ENCODE measurements at places on chromosomes 3 and 15.
A peak's percentile ranks its signal among the peaks of the same experiment; 100 is the strongest.

DNA sequence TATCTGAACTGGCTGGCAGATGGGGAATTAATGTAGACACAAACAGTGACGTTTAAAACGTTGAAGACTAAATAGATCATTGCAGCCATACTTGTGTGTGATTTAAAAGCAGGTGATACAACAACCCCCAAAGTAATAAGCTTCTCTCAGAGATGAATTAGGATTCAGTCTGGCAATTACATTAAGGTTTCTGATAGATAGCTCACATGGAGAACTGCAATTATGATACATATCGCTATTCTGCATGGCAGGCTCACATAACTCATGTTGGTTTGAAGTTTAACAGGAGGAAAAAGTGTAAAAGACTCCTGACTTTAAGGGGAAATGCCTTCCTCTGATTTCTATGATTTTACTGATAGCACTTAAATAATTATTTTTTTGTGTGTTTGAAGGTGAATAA lies 196.9 kb downstream of the CLSTN2 start:
- DNase-seq, result no peak

DNA sequence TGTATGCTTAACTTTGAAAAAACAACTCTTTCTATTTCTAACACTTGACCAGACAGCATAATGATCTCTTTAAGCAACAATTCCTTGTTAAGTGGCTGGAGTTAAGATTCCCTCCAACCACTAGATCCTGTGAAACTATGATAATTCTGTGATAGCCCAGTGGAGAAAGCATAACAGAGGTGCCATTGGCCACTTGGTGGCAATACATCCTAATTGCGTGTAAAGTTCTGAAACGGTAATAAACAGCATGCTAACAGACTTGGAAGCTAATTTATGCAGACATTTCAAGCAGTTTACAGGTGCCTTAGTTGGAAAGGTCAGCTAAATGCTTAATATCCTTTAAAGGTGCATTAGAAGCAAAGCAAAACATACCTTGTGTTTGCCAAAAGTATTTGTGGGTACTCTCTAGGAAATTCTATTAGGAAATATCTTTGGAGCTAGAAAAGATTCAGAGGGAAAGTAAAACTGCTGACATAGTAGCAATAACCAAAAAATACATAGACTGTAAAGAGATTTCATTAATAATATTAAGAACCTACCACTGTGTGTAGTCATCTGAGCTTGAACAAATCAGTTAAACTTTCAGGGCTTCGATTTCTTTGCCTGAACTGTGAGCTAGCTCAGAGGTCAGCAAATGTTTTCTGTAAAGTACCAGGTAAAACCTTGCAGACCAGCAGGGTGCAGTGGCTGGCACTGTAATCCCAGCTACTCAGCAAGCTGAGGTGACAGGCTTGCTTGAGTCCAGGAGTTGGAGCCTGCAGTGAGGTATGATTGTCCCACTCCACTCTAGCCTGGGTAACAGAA lies 19.0 kb upstream of the CSTA start:
- DNase-seq, result no peak

DNA sequence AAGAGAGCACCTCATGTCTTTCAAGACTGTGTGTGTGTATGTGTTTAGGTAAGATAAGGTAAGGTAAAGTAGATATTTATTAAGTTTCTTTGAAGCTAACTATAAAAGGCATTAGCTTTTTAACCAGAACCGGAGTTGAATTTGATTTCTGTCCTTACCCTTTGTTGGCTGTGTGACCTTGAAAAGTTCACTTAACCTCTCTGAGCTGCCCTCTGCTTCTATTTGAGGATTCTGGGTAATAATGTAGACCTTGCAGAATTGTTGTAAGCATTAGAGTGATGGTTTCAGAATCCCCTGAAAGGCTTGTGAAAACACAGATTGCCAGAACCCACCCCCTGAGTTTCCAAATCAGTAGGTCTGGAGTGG lies 21.6 kb upstream of the SACM1L start:
- DNase-seq, result no peak

- DNase-seq, result no peak
These were observed 66.6 kb downstream of the PDZRN3 start for GRCh38 chr3:73557986-73558726.

- DNase-seq, result no peak
These were observed 8.6 kb upstream of the ISG20 start for GRCh38 chr15:88630141-88630721.

DNA sequence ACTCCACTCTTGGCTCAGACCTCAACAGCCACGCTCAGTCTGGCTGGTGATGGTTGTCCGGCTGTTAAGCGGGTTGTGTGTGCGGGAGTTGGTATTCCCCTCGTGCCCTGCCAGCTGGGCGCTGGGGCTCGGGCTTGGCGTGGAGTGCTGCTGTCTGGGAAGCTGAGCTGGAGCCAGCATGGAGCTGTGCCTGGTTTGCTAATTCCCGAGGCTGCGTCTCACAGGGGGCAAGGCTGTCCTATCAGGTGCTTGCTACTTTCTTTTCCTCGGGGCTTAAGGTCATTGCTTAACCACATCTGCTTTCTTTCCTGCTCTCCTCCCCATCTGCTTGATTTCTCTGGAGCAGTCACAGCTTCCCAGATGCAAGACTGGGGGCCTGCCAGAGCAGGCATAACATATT lies 29.9 kb downstream of the PDIA5 start:
- peak; percentile 63 for DNase-seq

DNA sequence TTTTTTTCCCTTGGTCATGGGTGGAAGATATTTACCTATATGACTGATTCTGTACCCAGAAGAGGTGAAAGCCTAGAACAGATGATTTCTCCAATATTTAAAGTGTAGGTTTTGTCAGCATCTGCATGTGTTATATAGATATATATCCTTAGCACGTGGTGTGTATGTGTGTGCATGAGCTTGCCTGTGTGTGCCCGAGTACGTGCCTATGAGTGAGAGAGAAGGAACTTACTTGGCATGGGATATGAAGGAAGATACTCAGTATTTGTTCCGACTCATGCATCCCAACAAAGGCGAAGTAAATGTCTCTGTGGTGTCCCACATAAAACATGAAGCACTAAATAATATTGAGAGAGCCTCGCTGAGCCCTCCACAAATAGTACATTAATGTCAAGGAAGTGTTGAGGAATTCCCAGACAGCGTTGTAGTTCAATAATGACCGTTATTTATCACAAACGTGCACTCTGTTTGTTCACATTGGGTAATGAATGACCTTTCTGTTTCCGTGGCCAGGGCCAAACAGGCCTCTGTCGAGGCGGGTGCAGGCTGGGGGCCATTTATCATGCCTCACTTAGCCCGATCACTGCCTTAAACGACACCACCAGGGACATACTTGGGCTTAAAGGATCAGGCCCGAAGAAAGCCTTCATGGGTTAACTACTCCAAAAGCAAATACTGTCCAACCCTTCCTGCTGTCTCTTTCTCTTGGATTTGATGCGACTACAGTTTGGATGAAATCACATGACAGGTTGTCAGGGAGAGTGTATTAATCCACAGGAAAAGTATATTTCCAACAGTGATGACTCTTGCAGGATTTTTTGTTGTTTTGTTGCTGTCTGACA lies 267.7 kb downstream of the PTPRG start:
- DNase-seq, result no peak

DNA sequence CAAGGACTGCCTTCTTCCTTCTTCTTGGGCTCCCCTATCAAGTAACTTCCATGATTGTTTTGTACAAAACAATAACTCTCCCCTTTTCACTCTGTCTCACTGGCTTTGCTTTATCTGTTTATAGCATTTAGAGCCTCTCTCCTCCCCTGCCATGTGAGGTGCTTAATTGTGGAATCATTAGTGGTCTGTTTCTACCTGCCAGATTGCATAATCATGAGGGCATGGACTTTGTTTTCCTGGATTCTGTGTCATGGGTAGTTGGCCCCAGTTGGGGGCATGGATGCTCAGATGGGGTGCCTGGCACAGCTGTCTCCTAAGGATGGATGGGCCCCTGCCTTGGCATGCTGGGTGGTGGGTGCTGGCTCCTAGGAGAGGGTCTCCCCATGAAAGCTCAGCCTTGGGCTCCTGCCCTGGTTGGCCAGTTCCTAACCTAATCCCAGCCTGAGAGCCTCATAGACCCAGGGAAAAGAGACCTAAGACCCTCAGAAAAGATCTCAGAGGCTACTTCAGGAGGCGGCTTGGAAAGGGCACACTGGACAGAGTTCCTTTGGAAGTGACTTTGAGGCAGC lies 8.0 kb upstream of the CTXND1 start:
- DNase-seq, result no peak

DNA sequence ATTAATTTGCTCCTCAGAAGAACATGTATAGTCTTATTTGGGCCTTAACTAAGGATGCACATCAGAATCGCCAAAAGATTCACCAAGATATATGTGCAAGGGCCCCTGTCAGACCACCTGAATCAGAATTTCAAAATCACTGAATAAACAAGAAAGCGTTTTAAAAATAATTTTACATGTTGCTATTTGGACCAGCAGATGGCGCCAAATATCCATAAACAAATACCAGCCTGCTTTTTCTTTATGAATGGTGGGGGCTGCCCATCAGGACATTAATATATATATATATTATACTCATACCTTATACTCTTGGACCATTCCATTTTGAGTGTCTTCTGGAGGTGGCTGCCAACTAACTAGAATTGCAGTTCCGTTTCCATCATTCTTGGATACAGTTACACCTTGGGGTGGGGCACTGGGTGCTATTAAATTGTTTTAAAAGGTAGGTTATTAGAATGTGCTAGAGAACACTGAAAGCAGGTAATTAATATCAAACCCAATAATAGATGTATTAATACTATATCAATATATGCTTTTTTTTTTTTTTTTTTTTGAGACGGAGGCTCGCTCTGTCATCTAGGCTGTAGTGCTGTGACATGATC lies 1108.3 kb downstream of the ROBO1 start:
- DNase-seq, result peak; percentile 39

GRCh38 chr3:97510795-97511194 lies 253.8 kb upstream of the ARL6 start:
- DNase-seq, result no peak

GRCh38 chr3:55327131-55327920 lies 159.8 kb downstream of the WNT5A start:
- no peak for DNase-seq

DNA sequence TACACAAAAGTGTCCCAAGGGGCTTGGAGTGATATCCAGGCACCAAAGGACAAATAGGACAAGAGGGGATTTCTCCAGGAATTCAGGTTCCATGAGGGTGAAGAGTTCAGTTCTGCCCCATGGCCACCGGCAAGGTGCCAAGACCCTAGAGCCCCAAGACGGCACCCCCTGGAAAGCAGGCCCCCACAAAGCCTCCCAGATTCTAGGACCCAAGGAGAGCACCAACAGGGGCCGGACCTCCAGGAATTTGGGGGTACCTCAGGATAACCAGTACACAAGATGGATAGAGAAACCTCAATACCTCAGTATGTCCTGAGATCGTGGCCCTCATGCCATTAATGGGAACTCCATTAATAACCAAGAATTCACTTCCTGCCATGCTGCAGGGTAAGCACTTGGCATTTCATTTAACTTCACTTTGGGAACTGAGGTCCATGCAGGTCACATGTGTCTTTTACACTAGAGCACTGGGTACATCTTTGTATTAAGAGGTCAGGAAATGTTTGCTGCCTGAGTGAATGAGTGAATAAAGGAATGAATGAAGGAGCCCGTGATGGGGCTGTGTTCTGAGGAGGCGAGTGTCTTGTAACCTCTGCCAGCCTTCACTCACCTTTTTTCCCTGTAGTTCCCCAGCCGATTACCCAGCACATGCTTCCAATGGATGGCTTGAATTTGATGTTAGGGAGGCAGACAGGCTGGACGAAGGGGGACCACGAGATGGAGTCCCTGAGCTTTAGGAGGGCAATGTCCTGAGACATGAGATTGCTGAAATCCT lies 15.5 kb upstream of the PRSS50 start:
- no peak for DNase-seq

- no peak for DNase-seq
These were observed 11.8 kb downstream of the SSR3 start for GRCh38 chr3:156543043-156543555.

- no peak for DNase-seq
These were observed 116.4 kb downstream of the DUT start for GRCh38 chr15:48447657-48448056.

GRCh38 chr3:118801899-118802298 lies 232.7 kb downstream of the IGSF11 start:
- no peak for DNase-seq

DNA sequence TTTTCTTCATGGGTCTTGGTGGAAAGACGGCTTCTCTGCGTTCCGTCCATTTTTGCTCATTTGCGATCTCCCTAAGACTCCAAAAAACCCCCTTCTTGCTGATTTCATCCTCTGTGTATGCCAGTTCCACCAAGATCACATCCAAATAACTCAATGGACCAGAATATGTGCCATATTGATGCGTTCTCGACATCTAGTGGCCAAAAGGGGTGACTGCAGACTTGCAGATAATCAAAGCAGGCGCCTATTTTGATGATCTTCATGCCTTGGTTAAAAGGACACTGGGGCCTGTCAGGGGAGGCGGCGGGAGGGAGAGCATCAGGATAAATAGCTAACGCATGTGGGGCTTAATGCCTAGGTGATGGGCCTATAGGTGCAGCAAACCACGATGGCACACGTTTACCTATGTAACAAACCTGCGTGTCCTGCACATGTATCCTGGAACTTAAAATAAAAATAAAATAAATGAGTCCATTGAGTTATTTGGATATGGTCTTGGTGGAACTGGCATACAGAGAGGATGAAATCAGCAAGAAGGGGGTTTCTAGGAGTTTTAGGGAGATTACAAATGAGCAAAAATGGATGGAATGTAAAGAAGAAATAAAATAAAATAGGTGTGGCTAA lies 104.2 kb upstream of the RAD18 start:
- peak; percentile 65 for DNase-seq

DNA sequence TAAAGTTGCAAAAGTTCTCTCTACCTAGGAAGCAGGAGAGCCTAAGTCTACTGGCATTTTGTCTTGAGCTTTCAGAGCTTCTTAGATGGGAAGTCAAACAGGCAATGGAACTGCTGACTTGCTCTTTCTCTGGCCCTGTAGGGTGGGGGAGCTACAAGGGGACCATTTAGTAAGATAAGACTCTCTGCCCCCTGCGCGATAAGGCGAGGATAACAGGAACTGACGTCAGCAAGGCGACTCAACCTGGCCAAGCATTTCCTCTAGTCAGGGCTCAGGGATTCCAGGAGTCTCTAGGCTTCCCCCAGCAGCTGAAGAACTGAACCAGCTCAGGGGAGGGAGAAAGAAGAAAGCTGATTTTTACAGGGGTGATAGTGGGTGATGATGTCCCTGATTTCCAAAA lies 5.8 kb downstream of the RARB start:
- DNase-seq, result peak; percentile 32

GRCh38 chr3:40801284-40801741 lies 276.6 kb downstream of the ZNF621 start:
- DNase-seq, result no peak

All from head of caudate nucleus (tissue), 42 donors.